Adipocyte (in vitro differentiated cells): ENCODE measurements at places on chromosomes 1 and 21.

- peak; percentile 72 for DNase-seq
Measured at GRCh38 chr1:9413071-9413876, 120.6 kb downstream of the SPSB1 start.

DNA sequence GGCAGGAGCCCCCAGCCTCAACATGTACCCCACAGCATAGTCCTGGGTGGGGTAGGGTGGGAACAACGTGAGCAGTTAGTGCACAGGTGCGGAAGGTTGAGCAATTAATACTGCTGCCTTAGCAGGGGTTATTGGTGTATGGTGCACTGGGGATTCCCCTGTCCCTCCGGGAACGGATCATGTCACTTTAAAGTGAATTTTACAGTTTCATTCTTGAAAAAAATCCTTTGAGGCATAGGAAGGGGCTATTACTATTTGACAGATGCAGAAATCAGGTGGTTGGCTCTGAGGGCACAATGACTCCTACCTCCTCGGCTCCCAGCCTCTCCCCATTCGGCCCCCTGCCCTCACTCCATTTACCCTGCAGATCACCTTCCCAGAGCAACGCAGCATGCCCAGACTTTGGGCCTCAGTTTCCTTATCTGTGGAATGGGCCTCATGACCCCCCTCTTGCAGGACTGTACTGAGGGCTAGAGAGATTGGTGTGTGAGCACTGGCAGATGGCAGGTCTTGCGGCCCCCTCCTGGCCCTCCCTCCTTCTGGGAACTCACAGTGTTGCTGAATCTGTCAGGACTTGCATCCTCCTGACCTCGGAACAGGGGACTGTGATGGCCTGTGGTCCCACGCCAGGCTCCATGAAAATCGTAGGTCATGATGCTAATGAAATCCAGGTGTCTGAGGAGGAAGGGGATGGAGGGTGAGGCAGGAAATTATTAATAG lies 5.1 kb upstream of the MYBPH start:
- no peak for DNase-seq

GRCh38 chr1:223702735-223703667 lies 9.3 kb upstream of the CAPN2 start:
- DNase-seq = peak; percentile 72

DNA sequence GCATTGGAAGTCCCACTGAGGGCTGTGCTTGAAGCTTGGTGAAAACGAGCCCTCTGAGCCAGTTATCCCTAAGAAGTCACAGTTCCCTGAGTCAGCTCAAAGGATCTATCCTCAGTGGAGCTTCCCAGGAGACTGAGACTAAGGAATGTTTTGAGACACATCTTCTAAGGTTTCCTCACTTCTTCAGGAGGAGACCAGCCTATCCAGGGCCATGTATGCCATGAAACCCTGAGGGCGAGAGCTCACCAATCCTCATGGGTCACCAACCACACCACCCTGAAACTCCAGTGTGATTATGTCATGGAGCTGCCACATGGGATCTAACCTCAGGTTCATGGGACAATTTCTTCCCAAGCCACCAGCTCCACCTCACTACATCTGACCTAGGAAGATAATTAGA lies 7.6 kb upstream of the TIE1 start:
- peak; percentile 23 for DNase-seq

- peak; percentile 12 for DNase-seq
Measured at GRCh38 chr1:228236744-228237143, 28.9 kb downstream of the OBSCN start.

- no peak for DNase-seq
Measured at GRCh38 chr1:243667133-243667532, 182.9 kb downstream of the AKT3 start.

- no peak for DNase-seq
Measured at GRCh38 chr21:31425138-31425537, 81.1 kb upstream of the TIAM1 start.

GRCh38 chr1:91660708-91661107 lies 160.1 kb downstream of the CDC7 start:
- no peak for DNase-seq

- no peak for DNase-seq
Measured at GRCh38 chr1:66681686-66682085, 70.6 kb upstream of the DYNLT5 start.

- no peak for DNase-seq
Measured at GRCh38 chr1:178599745-178600144, 86.8 kb downstream of the TEX35 start.

GRCh38 chr21:18007121-18007520 lies 188.0 kb upstream of the C21orf91 start:
- no peak for DNase-seq

- peak; percentile 39 for DNase-seq
Measured at GRCh38 chr21:45935628-45936027, 45.9 kb upstream of the COL6A1 start.

GRCh38 chr1:232090816-232091215 lies 464.2 kb downstream of the DISC1 start:
- DNase-seq = no peak
